Activated CD8-positive, alpha-beta memory T cell treated with anti-CD3 and anti-CD28 coated beads for 48 hours (primary cell): ENCODE measurements at places on chromosomes 7 and 10.

GRCh38 chr7:34354899-34355298, 303.1 kb upstream of the NPSR1 start:
- DNase-seq, result no peak

GRCh38 chr7:96636342-96636860, 73.2 kb downstream of the SEM1 start:
- no peak for DNase-seq

DNA sequence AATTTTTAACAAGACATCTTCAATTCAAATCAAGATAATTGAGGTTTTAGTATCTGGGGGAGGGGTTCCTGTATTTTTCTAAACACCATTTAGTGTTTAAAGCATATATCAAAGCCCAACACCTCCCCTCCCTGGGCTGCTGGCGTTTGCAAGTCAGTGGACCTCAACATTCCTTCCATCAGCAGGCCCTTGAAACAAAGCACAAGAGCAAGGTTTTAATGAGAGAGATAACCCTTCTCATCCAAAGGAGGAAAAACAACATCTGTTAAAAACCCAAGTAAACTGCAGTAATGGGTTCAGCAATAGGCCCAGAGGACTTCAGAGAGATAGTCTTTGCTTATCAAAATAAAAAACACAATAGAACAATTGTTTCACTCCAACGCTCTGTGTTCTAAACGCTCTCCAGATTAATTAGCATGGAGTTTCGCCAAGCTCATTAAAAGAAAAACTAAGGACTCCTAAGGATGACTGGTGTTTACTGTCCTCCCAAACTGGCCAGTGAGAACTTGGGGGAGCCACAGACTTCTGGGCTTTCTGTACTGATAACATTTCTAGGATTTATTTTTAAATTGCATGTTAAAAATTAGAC, 2.5 kb downstream of the JCAD start:
- no peak for DNase-seq

- DNase-seq, result no peak
Observed at GRCh38 chr10:86979977-86980448, 11.7 kb downstream of the ADIRF start.

DNA sequence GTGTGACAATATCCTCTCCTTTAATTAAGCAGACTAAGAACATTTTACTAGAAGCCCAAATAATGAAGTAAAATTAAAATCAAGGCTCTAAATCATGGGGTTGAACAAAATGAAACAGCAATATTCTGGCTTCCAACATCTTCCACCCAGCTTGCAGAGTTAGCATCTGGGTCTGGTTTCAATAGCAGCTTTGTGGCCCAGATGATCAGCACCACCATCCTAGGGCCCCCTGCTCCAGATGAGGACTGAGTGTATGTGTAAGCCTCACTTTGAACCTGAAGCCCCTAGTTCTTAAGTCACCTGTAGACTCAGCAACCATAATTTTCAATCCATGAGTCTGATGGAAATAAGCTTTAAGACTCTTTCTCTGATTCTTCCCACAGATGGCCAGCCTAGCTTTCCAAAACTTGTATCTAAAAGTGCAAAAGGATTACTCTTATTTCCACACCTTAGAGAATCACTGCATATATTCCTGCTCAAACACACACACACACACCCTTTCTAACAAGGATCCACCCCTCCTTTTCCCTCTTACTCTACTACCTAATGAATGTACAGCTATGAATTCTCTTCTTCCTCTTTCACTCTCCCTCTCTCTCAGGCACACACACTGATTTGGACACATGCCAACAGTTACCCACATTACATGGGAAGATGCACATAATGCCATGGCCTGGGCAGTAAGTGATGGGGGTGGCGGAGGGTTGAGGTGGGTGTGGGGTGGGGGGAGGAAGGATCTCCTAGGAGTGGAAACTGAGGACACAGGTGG, 3.5 kb downstream of the DENND11 start:
- DNase-seq, result no peak
